ENCODE measurements at places on chromosomes 4 and X.

DNA sequence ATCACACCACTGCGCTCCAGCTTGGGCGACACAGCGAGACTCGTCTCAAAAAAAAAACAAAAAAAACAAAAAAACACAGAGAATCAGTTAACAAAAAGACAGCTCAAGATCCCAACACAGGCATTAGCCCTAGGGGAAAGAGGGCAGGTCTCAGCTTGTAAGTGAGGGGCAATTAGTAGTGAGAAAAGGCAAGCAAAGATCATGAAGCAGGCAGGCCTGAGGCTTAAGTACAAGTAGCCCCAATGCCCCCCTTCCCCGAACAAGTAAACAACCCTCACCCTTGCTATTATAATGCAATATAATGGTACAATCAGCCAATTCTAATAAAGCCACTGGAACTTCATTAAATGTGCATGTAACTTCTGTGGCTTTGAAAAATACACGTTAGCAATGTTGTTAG, 17.0 kb downstream of the ADGRA3 start:
- DNase-seq, result no peak

DNA sequence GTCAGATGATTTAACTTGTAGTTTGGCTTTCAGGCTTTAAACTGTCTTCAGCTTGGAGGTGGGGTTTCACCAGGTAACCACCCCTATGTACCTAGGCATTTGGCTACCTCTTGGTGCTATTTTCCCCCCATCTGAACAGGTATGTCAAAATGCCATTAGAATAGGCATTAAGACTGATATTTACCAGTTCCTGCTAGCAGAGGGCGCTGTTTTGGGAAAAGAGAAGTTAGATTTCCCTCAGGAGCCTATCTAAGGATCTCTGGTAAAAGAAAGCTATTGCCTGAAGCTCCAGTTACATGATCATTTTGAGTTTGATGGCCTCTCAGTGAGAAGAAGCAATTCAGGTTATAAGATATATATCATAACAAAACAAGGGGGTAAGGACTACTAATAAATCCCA, 879.1 kb downstream of the SH3BGRL start:
- DNase-seq, result no peak

DNA sequence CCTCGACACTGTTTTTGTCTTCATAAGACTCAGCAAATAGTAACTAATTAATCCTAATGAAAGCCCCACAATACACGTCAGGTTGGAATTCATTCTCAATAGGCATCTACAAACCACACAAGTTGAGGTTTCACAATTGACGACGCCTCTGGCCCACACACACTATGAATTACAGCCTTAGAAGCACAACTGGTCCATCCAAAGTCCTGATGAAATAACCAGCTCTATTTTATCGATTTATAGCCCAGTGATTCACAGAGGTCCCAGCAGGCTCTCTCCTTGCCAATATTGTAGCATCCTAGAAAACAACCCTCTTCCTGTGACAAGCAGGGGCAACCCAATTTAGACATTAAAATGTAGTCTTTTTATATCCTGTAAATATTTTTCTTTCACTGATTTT, 112.1 kb downstream of the NR3C2 start:
- no peak for DNase-seq

GRCh38 chrX:110086916-110087484, 84.1 kb downstream of the TMEM164 start:
- peak; percentile 64 for DNase-seq

DNA sequence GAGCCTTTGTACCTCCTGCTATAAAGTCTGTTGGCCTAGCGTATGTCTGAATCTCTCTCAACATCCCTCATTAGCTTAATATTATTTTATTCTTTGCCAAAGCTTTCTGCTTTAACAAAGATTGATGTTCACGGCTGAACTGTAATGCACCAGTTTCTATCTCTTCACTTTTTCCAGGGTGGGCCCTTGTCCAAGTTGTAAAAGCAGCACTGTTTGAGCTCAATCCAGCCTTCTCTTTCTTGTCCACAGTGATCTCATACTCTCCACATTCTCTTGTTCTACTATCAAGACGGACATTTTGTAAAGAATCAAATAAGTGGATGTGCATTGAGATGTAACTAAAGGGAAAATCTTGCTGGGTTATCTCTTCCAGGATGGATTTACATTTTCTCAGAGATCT, 34.4 kb upstream of the RTL3 start:
- DNase-seq, result no peak

- DNase-seq, result no peak
These were observed 95.9 kb downstream of the WDFY3 start for GRCh38 chr4:84870398-84871163.

DNA sequence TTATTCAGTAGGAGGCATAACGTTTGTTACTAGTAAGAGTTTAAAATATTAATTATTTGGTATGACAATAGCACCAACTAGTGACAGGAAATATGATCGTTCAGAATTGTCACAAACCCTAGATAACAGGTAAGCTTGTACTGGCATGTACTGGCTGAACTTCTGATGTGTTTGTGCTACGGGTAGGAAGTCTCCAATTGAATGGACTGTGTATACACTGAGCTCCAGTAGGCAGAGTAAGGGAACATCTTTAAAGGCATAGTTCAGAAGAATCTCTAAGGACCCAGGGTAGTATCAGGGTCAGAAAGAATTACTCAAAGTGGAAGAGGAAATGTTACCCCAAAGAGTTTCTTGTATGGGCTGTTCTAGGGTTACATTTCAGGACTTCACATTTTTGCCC, 230.4 kb downstream of the EDA2R start:
- DNase-seq, result no peak

All from retinal pigment epithelial cell (primary cell).